Spleen (tissue), 13 donors: ENCODE measurements at places on chromosomes 16 and 17.

GRCh38 chr16:4580250-4580649, 24.1 kb downstream of the C16orf96 start:
- DNase-seq: no peak

GRCh38 chr16:30928390-30928789, 5.0 kb downstream of the FBXL19 start:
- DNase-seq: no peak

- DNase-seq: peak; percentile 61
These were observed 4.1 kb upstream of the C1QTNF1 start for GRCh38 chr17:79019632-79020584.

GRCh38 chr16:80824623-80825364, 20.4 kb upstream of the CDYL2 start:
- no peak for DNase-seq

GRCh38 chr16:89556750-89557689, 3.5 kb upstream of the RPL13 start:
- peak; percentile 93 for DNase-seq

GRCh38 chr17:11272191-11272590, 31.2 kb downstream of the SHISA6 start:
- no peak for DNase-seq

DNA sequence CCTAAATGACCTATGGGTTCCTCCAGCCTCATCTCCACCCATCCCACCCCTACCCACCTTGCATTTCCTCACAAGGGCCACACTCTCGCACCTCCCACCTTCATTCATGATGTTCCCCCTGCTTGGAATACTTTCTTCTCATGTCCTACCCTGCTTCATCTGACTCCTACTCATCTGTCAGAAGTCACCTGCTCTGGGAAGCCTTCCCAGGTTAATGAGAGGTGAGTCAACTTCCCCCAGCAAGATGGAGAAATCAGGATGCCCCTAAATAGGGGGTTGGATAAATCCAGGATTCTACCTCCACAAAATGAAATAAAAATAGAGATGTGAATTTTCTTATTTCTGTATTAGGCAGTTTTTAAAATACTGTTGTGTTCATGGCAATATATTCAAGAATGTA, 51.0 kb upstream of the WSB1 start:
- DNase-seq: no peak

DNA sequence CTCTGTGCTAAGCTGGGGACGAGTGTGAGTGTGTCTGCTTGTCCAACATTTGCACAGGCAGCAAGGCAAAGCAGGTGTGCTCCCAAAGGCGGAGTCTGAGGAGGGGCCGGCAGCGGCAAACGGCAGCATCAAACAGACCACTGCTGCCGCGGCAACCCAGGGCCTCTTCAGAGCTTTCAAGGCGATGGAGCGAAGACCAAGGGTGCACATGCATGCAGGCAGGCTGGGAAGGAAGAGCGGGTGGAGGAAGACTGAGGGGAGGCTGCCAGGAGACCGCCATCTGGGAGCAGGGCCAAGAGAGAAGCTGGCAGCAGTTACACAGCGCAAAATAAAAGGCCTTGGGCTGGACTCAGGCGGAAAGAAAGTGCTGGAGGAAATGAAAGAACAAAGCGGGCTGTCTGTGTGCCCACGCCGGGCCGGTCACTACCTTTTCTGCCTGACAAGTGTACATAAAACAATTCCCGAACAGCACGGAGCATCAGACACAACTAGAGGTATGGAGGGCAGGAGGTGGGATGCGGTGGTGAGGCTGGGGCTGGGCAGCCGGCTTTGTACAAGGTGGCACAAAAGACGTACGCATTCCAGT, 8.5 kb downstream of the TIMM22 start:
- peak; percentile 78 for DNase-seq

DNA sequence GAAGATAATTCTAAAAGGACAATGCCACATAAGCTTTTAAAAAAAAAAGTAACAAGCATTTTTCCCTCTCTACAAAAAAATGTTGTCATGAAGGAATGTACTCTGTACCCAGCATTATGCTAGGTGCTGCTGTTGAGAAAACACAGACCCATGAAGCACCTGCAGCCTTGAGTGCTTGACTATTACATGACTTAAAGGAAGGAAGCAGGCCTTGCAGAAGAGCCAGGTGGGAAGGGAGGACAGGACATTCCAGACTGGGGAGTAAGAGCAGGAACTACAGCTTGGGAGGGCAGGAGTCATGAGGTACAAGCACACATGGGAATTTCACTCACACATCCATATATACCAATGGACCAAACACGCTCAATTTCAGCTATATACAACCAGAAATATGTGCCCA, 3.8 kb downstream of the MYO1D start:
- DNase-seq: no peak

DNA sequence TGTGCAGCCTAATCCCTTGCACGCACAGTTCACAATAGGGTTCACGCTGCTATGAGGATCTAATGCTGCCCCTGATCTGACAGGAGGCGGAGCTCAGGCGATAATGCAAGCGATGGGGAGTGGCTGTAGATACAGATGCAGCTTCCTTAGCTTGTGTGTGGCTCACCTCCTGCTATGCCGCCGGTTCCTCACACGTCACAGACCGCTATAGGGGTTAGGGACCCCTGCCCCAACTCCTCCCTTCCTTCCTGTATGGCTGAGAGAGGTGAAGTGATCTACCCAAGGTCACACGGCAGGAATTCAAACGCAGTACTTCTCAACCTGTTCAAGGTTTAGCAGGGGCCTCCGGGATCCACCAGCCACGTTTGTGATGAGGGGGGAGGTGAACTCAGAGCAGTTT, 13.4 kb upstream of the PLLP start:
- peak; percentile 74 for DNase-seq

DNA sequence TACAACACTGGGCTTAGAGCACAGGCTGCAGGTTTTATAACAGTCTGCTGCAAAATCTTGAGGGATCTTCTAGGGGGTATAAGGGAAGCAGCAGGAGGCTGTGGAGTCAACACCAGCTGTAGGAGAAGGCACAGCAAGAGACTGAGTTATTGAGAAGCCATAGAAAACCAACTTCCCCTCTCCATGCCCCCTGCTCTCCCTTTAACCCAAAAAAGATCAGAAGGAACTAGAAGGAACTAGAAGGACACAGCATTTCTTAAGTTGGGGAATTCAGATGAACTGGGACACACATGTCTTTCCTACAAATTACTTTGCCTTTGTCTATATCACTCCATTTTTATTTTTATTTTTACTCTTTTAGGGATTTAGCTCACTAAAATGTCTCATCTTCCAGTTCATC, 6.2 kb upstream of the CCL18 start:
- DNase-seq: no peak

DNA sequence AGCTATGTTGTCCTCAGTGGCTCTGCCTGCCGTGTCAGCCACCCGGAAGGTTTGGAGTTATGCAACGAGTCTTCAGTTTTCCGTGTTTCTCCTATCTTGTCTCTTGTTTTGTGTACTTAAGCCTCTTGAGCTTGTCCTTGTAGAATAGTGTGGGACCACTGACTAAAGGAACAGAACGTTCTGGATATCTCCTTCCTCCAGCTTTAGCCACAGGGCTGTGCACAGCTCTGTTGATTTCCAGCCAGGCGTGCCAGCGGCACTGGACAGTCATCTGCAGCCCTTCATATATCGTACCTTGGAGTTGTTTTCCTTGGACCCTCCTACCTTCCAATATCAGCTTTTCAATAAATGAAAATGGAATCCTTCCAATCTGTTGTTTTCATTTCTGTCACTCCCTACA, 39.8 kb downstream of the TMEM11 start:
- no peak for DNase-seq

- no peak for DNase-seq
These were observed 14.9 kb downstream of the NAA60 start for GRCh38 chr16:3458278-3458851.

DNA sequence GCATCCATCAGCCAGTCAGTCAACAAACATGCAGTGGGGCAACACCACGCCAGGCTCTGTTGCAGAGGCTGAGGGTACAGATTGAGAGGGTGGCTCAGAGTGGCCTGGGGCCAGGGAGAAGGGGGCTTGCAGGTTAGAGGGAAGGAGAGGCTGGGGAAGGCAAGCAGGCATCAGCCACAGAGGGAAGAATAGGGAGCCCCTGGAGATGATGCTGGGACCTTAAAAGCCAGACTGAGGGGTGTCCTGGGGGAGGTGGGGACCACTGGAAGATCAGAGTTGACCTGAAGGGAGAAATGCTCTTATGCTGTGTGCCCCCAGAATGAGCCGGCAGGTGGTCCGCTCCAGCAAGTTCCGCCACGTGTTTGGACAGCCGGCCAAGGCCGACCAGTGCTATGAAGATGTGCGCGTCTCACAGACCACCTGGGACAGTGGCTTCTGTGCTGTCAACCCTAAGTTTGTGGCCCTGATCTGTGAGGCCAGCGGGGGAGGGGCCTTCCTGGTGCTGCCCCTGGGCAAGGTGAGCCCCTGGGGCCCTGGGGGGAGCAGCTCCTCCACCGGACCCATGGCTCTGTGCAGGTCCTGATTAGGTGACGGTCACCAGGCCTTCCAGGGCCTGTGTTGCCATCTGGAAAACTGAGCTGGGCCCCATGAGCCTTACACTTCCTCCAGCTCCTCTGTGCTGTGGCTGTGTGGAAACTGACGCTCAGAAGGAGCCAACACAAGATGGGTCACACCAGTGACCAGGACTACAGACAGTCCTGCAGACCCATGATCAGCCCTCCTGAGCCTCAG, 1.7 kb downstream of the CORO1A start:
- DNase-seq: peak; percentile 90

- peak; percentile 96 for DNase-seq
These were observed 15.8 kb downstream of the SLC7A5 start for GRCh38 chr16:87853411-87854052.

DNA sequence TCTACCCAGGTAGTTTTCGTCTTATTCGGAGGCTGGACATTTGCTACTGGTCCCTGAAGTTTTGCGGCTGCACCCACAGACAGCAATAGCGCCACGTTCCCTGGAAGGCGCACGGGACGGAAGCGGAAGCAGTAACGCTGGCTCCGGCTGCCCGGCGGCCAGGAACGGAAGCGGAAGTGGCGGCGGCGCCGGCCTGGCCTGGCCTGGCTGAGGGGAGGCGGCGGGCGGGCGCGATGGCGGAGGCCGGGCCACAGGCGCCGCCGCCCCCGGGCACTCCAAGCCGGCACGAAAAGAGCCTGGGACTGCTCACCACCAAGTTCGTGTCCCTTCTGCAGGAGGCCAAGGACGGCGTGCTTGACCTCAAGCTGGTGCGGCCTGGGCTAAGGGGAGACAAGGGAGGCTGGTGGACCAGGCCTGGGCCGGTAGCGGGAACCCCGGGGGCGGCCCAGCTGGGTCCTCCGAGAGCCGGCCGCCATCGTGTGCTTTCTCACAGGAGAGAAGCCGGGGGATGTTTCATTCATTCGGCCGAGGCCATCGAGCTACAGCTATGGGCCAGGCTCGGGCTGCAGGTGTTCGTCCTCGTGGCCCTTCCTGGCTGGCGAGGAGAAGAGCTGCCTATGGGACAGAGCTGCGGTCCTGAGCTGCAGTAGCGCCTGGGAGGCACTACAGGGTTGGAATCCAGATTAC, at the start of gene E2F4:
Gene E2F4 (plus strand): TSS at position 161 of the 687 bp plus-strand sequence. CDS start 73 bp downstream, at position 234.
- peak; percentile 99 for DNase-seq

DNA sequence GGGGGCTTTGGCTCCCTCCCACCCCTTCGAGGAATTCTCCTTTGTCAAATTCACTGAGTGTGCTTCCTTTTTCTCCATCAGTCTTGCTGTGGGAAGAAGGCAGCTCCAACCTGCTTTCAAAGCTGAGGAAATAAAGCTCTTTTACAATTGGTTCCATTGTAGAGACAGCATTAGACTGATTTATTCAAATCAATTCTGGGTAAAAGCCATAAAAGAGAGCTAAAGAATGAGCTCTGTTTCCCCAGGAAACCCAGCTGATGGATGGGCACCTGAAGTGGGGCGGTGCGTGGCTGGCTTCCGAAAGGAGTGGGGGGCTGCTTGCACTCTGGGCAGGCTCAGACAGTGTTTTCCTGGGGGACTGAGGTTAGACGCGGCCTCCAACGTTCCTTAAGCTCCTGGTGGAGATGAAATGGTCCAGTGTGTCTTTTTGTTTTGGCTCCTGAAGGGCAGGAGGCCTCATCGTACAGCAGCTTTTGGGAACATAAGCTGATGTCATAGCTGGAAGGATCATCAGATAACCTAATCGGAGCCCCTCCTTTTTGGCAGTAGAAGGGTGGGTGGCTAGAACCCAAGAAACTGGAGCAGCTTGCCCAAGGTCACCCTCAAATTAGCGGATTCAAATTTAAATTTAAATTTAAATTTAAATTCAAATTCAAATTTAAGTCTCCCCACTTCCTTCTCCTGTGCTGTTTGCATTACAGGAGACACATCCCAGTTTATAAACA, 128.5 kb upstream of the EEF2KMT start:
- no peak for DNase-seq

DNA sequence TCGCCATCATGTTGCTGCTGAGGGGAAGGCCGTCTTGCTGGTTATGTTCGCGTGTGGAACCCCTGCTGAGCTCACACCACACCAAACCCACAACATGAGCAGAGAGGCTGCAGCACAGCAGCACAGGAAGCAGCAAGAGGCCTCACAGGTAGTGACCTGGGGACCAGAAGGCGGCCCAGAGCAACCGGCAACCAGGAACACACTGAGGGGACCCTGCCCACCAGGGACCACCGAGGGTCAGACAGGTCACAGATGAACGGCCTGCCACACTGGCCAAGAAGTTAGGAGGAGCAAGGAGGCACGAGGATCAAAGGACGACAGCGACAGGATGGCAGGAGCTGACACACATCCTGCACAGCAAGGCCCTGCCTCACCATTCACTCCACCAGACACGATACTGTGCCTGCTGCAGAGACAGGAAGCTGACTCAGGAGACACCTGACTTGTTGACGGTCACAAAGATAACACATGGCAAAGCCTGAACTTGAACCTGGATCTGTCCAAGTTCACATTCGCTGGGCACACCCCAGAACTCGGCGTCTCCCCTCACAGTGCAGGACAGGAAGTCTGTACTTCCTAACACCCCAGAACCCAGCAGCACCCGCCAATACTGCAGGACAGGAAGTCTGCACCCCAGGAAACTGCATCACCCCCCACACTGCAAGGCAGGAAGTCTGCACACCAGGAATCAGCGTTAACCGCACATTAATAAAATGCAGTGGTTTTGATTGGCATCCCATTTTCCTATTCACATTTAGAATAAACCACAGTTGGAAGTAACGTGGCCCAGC, 98.5 kb downstream of the ZNF778 start:
- peak; percentile 87 for DNase-seq

DNA sequence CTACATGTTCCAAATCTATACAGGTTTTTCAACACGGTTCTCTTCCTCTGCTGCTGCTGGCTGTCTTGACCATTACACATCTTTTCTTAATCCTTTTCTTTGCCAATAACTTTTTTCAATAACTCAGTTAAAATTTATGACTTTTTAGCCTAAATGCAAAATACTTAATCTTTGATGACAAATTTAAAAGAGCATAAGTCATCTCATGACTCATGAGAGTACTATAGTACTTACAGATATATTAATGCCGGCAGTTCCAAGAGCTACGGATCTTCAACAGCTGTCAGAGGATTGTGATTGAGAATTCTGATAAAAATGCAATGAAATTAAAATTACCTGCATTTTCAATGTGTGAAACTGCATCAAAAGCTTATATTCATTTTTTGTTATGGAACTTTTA, 105.5 kb downstream of the KPNA2 start:
- no peak for DNase-seq

GRCh38 chr17:57747221-57748017, 2.3 kb upstream of the CCDC182 start:
- DNase-seq: no peak

- DNase-seq: no peak
These were observed 98.1 kb upstream of the SEC14L1 start for GRCh38 chr17:77042476-77043231.
